ENCODE measurements at places on chromosomes 4 and X. TPM values are rescaled to one million over a fixed set of nuclear protein-coding genes. Genes with fewer than 3 reads are reported as not detected.

GRCh38 chr4:37767546-37767945 is 58.9 kb upstream of the PGM2 start:
- peak; percentile 70 for DNase-seq

DNA sequence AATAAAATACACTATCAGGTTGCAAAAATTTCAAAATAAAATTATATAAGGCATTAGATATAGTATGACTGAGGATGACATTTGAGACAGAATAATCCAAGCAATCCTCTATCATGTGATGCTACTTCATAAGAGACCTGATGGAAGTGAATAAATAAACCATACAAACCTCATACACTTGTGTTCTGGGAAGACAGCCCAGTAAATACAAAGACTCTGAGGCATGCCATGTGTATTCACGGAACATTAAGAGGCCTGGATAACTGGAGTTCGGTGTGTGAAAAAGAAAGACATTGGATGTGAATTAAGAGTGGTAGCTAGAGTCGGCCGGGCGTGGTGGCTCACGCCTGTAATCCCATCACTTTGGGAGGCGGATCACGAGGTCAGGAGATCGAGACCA is 364.2 kb downstream of the ADAM29 start:
- no peak for DNase-seq

- no peak for DNase-seq
These were observed 74.3 kb upstream of the PPP2R3B start for GRCh38 chrX:460823-461640.

DNA sequence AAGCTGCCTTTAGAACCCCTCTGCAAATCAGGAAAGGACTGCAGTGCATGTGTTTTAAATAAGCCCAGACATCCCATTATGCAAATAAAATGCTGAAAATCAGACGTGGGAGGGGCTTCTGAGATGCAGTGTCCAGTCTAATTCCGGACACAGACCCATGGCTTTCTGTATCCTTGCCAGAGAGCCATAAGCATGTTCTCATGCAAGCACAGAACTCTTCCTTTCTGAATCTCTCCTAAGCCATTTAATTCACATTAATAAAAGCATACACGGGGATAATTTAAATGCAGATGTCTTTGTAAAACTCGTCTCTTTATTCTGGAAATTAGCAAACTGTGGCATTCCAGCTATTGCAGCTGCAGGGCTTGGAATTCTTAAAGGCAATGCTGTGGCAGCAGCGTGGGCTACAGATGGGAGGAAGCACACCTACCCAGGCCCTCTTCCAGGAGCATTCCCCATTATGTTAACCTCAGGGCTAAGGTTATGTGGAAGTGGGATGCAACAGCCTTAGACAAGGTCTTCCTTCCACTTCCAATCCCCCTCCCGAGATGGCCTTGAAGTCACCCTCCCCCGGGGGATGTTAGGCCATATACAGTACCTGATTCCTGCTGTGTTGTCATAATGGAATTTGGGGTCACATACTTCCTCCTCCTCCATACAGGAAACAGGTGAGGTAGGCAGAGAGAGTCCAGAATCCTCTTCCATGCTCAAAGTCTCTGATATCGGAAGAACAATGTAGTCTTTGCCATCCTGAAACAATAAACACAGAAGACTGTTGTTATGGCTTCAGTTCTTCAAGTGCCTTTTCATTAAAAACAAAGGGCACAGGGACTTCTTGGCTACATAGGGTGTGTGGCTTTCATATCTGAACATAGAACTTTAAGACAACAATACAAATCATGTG is 38.1 kb downstream of the KDR start:
- no peak for DNase-seq

DNA sequence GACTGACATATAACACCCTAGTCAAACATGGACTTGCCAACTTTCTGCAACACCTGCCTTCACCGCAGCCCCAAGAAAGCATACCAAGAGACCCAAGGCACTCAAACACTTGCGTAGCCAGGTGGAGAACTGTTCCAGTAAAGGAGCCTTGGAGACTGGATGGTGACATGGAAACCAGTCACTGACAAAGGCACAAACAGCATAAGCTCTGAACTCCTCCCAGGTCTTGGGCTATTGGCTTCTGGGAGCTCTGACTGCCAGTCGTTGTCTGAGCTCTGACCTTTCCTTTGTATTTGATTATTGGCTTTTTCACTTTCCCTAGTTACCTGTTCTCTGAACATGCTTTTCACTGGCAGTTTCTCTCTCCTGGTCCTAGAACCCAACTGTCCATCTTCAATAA is 38.3 kb downstream of the ARAP2 start:
- no peak for DNase-seq

GRCh38 chr4:68366600-68366999 is 16.7 kb upstream of the YTHDC1 start:
- no peak for DNase-seq

DNA sequence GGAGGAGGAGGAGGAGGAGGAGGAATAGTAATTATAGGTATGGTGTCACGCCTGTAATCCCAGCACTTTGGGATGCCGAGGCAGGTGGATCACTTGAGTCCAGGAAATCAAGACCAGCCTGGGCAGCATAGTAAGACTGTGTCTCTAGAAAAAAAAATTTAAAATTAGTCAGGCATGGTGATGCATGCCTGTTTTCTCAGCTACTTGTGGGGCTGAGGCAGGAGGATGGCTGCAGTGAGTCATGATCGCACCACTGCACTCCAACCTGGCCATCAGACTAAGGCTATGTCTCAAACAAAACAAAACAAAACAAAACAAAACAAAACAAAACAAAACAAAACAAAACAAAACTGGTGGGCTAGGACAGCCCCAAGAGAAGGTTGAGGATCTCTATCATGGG is 3.0 kb downstream of the STARD8 start:
- DNase-seq, result no peak

GRCh38 chr4:48329976-48330375 is 11.4 kb upstream of the SLAIN2 start:
- no peak for DNase-seq

GRCh38 chr4:100081491-100081890 is 108.8 kb downstream of the DDIT4L start:
- DNase-seq, result no peak

GRCh38 chr4:46994007-46994405 is 625 bp upstream of the GABRA4 start:
- no peak for DNase-seq

DNA sequence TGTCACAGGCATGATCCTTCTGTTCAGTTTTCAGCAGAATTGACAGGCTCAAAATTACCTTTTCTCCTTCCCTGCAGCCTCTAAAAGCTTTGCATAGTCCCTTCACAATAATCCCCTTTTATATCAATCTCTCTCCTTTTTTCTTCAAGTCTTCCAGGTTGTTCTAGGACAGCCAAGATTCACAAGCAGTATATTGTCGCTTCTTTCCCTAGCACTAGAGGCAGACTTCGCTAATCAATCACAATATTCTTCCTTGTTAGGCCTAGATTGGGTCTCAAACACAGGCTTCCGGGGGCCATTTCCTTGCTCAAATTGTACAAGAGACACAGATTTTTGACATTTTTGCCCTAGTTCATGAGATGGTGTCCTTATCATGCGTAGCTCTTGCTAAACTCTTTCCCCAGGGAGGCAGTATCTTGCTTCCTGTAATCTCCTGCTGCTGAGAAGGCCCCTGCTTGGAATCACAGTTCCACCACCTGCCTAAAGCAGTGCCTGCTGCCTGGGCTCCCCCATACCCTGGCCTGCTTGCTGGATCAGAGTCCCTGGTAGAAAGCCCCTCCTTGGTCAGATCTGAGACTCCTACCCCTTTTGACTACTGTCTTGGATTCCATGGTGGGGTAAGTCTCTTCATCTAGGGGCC is 57.3 kb downstream of the DMP1 start:
- no peak for DNase-seq

DNA sequence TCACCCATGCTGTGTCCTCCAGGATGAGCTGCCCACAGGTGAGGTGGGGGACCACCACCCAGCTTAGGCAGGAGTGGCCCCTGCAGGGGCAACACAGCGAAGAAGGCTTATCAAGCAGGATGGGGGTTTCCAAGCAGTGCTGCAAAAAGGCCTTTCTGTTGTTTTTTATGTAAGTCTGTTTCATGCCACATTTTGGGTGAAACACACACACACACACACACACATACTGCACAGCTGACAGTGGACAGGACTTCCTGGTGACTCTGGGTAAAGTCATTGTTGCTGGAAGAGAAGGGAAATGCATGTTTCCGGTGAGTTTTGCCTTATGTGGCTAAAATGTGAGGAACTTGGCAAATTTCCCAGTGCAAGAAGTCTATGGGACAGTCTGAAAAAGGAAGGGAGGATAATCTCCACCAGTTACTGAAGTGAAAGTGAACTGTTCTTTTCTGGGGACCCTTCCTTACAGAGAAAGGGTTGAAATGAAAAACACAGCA is 119.2 kb downstream of the IRF2 start:
- DNase-seq, result peak; percentile 65

DNA sequence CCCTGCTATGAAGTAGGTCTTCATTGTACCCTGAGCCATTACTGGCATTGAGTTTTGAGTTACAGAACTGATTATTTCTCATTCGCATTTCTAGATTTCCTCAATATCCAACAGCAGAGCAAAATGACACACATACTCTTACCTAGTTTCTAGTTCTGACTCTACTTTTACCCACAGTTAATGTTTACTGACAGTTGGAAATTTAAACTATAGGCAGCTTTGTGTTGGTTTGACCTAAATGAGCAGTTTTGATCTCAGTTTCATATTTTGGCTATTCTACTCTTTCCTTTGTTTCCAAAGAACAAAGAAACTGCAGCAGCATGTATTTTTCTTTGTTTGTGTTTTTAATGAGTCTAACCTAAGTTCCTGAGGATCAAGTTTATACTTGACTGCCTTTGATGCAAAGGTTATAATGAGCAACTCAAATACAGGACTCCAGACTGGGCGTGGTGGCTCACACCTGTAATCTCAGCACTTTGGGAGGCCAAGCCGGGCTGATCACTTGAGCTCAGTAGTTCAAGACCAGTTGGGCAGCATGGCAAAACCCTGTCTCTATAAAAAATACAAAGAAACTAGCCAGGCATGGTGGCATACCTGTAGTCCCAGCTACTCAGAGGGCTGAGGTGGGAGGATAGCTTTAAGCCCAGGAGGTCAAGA is 30.4 kb downstream of the TXK start:
- no peak for DNase-seq

- DNase-seq, result no peak
These were observed 7.6 kb upstream of the DLG3 start for GRCh38 chrX:70437011-70437410.

- no peak for DNase-seq
These were observed 1342.4 kb upstream of the TENM3 start for GRCh38 chr4:180900781-180901180.

DNA sequence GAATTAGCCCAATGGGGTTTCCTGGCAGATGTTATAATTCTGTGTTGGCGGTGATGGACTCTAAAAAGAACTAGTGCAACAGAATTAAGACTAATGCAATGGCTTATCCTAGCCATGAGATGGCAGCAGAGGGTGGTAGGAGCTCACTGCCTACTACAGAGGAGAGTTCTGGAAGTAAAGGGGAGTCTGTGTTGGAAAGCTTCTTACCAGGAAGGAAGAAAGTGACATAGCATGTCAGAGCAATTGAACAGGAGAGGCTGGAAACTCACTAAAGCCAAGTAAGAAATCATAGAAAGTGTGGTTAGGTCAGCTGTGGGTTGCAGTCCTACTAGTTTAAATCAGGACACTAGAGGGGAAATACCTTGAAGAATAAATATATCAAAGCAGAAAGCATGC is 6.3 kb upstream of the TRPC5OS start:
- peak; percentile 47 for DNase-seq

GRCh38 chrX:150648296-150648940 is 44.8 kb upstream of the MTMR1 start:
- no peak for DNase-seq

DNA sequence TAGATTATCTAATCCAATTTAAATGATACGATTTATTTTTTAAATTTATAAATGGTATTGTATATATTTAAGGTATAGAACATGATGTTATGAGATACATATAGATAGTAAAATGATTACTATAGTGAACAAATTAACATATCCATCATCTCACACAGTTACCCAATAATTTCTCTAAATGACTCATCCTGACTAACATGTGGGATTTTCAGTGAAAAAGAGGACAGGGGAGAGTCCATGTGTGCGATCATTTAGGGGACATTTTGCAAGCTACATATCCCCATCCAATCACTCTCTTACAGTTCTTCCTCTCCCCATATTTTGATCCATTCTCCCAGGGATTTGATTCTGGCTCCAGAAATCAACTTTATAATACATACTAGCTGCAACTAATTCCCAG is 88.2 kb downstream of the ABCB7 start:
- DNase-seq, result no peak

GRCh38 chr4:43296946-43297528 is 404.5 kb downstream of the GRXCR1 start:
- DNase-seq, result no peak

GRCh38 chr4:89894649-89895550 is at the start of gene MMRN1:
TSS of gene MMRN1 (plus strand) at chr4:89894854. CDS start at chr4:89894972, 118 bp downstream.
- no peak for DNase-seq

DNA sequence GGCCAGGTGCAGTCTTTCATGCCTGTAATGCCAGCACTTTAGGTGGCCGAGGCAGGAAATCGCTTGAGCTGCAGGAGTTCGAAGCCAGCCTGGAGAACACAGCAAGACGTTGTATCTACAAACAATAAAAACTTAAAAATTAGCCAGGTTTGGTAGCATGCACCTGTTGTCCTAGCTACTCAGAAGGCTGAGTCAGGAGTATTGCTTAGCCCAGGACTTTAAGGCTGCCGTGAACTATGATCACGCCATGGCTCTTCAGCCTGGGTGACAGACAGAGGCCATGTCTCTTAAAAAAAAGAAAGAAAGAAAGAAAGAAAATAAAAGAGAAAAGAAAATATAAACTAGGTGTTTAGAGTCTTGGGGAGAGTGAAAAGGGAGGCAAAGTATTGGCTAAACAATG is 96.4 kb upstream of the PDE5A start:
- no peak for DNase-seq

GRCh38 chr4:15163284-15163645 is 161.0 kb downstream of the CPEB2 start:
- DNase-seq, result no peak

DNA sequence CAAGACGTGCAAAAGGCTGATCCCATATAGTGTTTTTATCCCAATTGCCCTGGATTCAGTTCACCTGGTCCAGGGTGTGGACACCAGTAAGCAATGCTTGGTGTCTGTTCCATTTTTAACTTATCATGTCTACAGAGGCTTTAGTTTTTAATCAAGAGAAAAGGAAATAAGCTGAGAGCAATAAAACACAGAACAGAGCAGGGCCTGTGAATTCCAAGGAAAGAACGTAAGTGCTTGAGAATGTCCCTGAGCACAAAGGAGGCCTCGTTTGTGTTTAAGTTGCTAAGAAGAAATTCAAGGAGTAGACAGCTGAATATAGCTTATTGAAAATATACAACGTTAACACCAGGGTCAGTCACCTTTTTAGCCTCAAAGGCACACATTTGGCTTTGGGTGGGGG is 191.3 kb downstream of the GPC3 start:
- DNase-seq, result no peak

- no peak for DNase-seq
These were observed 176.0 kb upstream of the WDFY3 start for GRCh38 chr4:85142451-85142850.

- no peak for DNase-seq
These were observed 133.6 kb upstream of the CPEB2 start for GRCh38 chr4:14868426-14869395.

CUL4B gene
- total RNA-seq, result 40.1 TPM

GSX2 gene
- total RNA-seq, result not detected

LRIT3 gene
- 0.65 TPM for total RNA-seq

TLR3 gene
- 28.6 TPM for total RNA-seq

FOXP3 gene
- 0.49 TPM for total RNA-seq

ZCCHC18 gene
- 0.49 TPM for total RNA-seq

TCEAL5 gene
- 1.1 TPM for total RNA-seq

NCAPG gene
- total RNA-seq, result 0.94 TPM

HDX gene
- 10.3 TPM for total RNA-seq

FDCSP gene
- total RNA-seq, result not detected

NIPAL1 gene
- total RNA-seq, result 57.3 TPM

DGKK gene
- not detected for total RNA-seq

All from ureter (tissue), 1 donor.